ENCODE measurements at places on chromosomes 4 and X.
A peak's percentile ranks its signal among the peaks of the same experiment; 100 is the strongest.

DNA sequence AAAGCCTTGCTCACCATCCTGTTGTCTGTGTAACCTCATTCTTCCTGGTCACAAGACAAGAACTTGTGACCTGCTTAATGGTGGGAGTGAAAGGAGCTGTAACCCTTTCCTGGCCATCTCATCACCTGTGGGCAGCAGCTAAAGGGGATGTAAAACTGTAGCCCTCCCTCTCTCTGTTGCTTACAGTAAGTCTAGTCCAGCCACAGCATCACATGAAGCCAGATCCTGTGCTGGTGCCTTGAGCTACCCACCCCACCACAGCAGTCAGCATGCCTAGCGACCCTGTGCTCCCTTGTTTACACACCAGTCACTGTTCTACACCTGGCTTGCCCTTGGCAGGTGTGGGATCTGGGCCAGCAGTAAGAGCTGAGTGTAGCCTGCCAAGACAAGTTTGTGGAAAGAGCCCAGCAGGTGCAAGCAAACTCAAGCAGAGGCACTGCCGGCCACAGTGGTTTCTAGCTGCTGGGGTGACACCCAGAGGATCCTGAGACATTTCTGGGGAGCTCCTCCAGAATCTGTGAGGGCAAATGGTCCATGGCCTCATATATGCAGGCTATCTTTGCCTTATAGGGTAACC, 41.0 kb downstream of the UGT2B28 start:
- no peak for DNase-seq

- DNase-seq = peak; percentile 45
Measured at GRCh38 chrX:46573892-46574773, 568 bp downstream of the CHST7 start.

GRCh38 chr4:123364906-123365305, 31.7 kb upstream of the SPRY1 start:
- no peak for DNase-seq

DNA sequence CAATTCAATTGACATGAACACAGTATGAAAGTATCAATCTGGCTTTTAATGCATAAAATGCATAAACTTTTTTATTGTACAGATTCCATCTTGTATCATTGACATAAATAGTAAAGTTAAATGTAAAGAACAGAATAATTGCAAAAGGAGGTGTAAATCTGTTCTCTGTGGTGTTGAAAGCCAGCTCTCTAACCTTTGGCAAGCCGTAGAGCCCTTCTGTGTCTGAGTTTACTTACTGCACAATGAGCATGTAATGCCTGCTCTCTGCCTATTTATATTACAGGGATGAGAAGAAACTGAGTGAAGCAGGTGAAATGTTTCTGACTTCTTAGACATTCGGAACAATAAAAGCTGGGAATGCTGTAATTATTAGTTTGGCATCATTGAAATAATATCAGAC, 389.3 kb upstream of the EPHA5 start:
- no peak for DNase-seq

- no peak for DNase-seq
Measured at GRCh38 chr4:73608689-73609594, 11.3 kb downstream of the RASSF6 start.

DNA sequence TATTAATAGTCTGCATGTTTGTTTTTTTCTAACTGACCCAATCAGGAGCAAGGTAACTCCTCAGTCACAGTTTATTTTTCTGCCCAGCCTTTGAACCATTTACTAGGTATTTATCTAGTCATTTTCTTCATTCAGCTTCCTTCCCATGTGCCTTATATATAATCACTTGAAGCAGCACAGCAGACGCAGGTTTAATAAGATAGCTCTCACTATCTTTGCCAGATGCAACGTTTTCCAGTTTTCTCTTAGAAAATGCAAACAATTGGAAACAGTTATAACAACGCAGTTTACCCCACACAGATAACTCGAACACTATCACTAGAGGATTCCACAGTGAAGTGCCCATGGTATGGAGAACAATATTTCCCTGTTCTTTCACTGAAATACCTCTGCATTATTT, 56.4 kb upstream of the NFKB1 start:
- no peak for DNase-seq

GRCh38 chr4:130703211-130703935, 1607.4 kb downstream of the C4orf33 start:
- no peak for DNase-seq

DNA sequence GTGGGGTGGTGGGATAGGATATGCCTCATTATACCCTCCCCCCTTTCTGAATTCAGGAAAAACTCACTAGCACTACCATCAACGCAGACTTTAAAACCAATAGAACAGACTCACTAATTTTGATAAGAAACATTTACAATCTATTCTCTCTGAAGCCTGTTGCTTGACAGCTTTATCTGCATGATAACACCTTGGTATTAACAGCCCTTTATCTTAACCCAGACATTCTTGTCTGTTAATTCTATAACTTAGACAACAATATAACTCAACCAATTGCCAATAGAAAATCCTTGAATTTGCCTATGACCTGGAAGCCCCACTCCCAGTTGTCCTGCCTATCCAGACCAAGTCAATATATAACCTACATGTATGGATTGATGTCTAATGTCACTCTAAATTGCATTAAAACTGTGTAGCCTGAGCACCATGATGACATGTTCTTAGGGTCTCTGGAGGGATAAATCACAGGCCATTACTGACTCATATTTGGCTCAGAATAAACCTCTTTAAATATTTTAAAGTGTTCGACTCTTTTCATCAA, 1.5 kb upstream of the UGT2A3 start:
- no peak for DNase-seq

- peak; percentile 10 for DNase-seq
Measured at GRCh38 chrX:47854474-47854873, 17.8 kb downstream of the ZNF81 start.

DNA sequence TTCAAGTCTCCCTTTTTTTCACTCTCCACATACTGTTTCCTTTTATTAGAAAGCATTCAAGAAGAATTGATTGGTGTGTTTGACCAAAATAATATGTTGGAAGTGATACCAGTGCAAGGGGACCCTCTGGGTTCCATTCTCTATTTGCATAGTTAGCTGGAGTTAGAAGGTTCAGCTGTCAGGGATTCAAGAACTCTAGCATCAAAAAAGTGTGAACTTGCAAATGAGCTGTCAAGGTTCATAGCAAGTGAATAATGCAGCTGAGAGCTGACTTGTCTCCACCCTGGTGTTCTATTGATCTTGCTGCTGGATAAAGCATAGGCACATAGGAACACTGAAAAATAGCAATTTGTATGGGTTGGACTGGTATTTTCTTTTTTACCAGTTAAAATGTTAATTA, 73.2 kb downstream of the SORBS2 start:
- DNase-seq = no peak

DNA sequence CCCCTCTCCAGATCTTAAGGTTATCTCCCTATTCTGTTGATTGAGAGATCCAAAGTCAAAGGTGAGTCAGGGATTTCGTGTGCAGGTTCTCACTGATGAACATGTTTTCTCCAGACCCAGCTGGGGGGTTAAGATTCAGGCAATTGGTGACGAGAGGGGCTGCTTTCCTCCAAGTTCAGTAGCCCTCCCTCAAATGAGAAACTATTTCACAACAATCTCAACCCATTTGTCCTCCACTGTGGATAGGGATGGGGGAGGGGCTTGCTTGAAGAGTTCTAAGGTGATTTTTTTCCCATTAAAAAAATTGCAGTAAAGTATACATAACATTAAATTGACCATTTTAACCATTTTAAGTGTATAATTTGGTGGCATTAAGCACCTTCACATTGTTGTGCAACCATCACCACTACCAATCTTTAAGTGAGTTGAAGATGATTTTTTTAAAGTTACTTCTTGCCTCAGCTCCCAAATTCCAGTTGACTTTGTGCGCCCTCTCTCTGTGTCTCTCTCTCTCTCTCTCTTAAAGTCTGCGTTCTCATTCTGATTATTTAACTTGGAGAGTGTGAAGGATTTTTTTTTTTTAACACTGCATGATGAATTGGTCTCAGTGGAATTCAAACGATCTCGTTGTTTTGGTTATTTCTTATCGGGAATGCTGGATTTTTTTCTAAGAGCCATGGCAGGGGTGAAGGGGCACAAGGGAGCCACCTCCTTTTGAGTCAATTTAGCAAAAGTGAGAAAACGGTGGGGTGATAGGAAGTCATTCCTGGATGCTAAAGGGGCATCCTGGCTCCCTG, 175.9 kb downstream of the SHROOM3 start:
- DNase-seq = no peak

DNA sequence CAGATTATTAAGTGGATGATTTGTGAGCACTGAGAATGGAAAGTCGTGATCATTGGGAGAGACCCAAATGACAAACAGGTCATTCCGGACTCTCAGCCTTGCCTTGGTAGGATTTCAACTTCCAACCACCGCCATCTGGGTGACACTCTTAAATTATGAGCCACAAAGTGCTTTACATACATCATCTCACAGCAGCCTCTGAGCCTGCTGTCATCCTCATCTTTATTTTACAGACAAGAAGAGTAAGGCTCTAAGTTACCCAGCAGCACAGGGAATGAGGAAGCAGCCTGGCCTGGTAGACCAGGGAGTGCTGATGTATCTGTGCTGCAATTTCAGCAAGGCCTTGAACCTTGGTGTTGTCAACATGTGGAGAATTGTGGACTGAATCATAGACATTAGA, 105.8 kb upstream of the TRIM2 start:
- no peak for DNase-seq

DNA sequence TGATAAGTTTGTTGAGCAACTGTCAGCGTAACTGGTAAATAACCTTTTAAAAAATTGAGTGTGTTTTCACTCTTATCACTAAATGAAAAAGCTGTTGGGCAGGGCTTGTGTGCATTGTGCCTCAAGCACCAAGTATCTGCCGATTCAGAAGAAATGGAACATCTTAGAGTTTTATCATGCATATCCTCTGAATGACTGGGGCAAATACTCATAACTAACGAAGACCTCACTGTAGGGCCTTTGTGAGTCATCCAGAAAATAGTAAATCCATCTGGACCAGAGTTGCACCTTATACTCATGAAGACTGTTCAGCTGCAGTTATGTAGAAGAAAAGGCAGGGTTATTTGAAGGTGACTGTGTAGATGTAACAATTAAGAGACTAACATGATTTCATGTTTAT, 222.1 kb downstream of the CAMK2D start:
- no peak for DNase-seq

DNA sequence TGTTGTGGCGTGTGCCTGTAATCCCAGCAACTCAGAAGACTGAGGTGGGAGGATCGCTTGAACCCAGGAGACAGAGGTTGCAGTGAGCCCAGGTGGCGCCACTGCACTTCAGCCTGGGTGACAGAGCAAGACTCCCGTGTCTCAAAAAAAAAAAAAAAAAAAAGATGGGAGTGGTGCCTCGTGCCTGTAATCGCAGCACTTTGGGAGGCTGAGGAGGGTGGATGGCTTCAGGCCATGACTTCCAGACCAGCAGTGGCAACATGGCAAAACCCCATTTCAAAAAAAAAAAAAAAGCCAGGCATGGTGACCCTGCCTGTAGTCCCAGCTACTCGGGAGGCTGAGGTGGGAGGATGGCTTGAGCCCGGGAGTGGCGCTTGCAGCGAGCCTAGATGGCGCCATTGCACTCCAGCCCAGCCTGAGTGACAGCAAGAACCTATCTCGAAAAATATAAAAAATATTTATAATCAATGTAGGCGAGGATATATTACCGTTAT, 27.0 kb downstream of the EIF2S3 start:
- peak; percentile 69 for DNase-seq

DNA sequence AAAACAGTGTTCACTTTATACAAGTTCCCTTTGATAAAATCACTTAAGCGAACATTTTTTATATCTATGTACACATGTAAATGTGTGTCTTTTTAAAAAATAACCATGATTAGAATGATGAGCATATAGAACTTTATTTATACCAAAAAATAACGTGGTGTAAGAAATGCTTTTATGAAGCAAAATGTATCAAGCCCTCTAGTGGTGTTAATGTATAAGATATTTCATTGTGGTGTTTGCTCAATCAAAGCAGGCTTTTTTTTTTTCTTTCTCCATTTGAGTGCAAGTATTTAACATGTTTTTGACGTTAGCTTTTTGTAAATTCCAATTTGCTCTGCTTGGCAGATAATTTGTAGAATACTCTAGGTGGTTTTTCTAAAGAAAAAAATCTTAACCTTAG, 2092.4 kb upstream of the TENM3 start:
- DNase-seq = no peak

DNA sequence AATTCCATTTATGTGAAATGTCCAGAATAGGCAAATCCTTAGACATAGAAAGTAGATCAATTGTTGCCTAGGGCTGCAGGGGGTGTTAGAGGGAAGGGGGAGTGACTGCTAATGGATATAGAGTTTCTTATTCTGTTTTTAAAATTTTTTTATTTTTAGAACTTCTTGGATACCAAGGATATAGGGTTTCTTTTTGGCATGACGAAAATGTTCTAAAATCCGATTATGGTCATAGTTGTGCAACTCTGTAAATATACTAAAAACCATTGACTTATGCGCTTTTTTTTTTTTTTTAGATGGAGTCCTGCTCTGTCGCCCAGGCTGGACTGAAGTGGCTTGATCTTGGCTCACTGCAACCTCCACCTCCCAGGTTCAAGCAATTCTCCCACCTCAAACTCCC, 125.2 kb upstream of the USP9X start:
- DNase-seq = no peak

- DNase-seq = peak; percentile 24
Measured at GRCh38 chr4:119087656-119088055, 48.0 kb upstream of the MYOZ2 start.

GRCh38 chrX:120029354-120029753, 48.1 kb downstream of the RHOXF2B start:
- DNase-seq = no peak

DNA sequence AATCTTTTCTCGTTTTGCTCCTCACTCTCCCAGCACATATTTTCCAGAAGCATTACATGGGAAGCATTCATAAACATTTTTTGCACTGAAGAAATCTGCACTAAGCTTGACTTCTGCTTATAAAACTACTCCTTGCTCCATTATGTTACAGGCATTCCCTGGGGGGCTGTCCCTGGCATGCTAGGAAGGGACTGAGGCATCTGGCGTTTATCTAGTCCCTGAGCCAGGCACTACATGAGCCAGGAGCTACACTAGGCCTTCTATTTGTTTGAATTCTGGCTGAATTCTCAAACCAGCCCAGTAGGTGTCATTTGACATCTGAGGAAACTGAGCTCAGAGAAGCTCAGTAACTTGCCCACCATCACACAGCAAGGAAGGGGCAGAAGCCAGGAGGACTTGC, 43.3 kb downstream of the NHSL2 start:
- peak; percentile 15 for DNase-seq

- DNase-seq = peak; percentile 74
Measured at GRCh38 chr4:26861434-26862186, 969 bp downstream of the STIM2 start.

GRCh38 chrX:104469771-104470170, 96.2 kb upstream of the IL1RAPL2 start:
- DNase-seq = no peak

DNA sequence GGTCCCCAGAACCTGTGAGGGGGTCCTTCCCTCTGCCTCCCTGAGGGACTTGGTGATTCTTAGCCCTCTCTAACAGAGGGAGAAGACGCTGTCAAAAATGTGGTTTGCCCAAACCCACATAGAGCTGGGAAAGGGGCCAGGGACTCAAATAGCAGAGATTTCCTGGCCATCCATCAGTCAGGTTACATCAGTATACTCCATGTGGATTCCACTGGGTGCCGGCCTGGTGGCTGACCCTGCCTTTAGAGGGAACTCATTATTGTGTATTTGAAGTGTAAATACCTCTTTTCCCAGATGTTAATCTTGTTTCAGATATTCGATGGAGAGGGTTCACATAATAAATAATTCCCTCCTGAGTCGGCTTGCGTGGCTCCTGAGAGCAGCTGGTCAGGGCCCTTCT, 130.3 kb downstream of the TBL1X start:
- DNase-seq = no peak

GRCh38 chr4:122819708-122820449, 6.8 kb upstream of the FGF2 start:
- no peak for DNase-seq
